ENCODE measurements at places on chromosomes 3 and 15.

- no peak for DNase-seq
Measured at GRCh38 chr3:56621681-56622080, 61.4 kb downstream of the TASOR start.

GRCh38 chr3:123246866-123247265 lies 45.1 kb downstream of the SEC22A start:
- DNase-seq, result no peak

DNA sequence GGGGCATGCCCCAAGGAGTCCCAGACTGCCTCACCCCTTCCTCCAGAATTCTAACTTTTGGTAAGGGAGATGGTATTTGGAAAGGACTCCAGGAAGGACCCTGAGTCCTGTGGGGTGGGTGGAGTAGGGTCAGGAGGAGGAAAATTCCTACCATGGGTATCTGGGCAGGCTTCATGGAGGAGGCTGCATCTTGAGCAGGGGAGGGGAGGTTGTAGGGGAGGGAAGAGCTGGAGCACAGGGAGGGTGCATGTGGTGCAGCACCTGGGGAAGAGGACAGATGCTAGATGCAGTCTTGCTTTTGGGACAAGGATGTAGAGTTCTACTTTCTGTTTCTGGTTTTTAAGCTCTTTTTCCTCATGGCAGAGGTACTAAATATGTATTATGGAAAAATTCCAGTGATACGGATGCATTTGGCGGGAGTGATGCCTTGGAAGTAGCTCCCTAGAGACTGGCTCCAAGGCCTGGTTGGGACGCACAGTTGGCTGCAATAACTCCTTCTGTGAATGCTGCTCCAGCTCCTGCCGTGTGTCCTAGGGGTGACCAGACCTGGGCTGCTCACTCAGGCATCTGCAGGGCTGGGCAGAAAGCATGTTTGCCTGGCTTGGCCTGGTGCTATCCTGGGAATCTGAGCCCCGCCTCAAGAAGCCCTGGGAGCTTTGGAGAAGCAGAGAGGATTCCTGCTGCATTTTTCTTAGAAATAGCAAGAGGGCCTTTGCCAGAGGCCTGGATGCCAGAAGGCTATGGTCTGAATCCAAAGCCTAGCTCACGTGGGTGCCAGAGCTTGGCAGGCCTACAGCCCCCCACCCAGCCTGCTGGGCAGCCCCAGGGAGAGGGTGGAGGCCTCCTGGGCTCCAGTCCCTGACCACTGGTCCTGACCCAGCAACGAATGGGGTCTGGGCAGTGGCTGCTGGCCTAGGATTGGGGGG lies 10.1 kb downstream of the SEMA3F start:
- no peak for DNase-seq

DNA sequence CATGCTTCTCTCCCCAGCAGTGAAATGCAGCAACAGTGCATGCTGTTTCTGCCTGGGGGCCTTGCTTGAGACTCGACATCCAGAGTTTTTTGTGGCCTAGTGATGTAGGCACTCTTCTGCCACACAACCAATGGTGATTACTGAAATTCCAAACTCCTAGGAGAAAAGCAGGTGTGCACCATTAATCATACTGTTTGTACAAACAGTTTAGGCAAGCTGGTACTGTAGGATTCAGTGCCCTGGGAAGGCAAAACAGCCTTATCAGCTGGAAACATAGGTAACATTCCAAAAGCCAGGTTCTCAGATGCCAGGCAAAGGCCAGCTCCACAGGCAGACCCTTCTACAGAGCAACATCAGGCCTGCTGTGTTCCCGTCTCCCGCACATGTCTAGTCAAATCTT lies 17.5 kb upstream of the RBP1 start:
- no peak for DNase-seq

DNA sequence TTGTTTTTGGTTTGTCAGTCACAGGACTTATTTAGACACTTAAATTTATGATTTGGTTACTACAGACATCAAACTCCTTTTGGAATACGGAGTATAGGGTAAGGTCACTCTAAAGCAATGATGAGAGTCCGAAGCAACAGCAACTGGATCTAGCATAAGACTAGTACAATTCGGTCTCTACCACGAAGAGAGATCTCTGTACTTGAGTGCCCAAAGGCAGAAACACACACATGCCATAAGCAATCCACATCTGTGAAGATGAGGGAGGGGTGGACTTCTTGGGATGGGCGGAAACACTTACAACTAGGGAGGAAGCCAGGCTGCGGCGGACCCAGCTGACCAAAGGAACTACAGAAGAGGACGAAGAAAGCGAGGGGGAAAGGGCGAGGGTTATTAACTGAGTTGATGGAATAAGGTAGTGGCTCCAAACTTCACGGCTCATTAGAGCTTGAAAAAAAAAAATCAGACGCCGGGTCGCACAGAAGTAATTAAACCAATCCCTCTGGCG lies 595 bp downstream of the DPH6 start:
- peak; percentile 47 for DNase-seq

- no peak for DNase-seq
Measured at GRCh38 chr3:42509111-42509510, 6.7 kb downstream of the VIPR1 start.

Measured in left ventricle myocardium inferior (tissue), 1 donor.